Activated naive CD4-positive, alpha-beta T cell (primary cell): ENCODE measurements at places on chromosomes 3 and 15.

DNA sequence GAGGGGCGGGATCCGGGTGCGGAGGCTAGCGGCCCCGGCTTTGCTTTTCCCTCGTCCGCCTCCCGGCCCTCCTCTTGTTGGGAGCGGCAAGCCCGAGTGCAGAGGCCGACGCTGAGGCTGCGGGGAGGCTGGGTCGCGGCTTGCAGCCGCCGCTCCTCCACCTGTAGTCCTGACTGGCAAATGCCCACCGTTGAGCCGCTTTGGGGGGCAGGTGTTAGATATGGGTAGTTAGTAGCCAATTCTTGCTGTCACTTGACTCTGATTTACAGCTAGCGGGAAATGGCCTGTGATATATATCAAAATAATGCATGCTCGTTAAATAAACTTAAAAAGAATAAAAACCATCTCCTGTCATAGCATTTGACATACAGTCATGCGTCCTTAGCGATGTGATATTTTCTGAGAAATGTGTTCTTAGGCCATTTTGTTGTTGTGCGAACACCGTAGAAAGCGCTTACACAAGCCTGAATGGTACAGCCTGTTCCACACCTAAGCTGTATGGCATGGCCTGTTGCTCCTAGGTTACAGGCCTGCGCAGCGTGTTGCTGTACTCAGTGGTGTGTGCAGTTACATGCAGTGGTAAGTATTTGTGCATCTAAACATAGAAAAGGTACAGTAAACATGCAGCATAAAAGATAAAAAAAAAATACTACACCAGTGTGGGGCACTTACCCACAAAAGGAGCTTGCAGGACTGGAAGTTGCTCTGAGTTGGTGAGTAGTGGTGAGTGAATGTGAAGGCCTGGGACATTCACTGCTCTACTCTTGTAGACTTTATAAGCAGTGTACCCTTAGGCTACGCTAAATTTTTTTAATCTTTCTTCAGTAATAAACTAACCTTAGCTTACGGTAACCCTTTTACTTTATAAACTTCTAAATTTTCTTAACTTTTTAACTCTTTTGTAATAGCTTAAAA is 873 bp downstream of the CAPN7 start:
- no peak for DNase-seq

GRCh38 chr3:24943961-24944360 is 449.3 kb upstream of the THRB start:
- no peak for DNase-seq

- DNase-seq: no peak
Observed at GRCh38 chr3:72606005-72606800, 242.0 kb downstream of the SHQ1 start.

DNA sequence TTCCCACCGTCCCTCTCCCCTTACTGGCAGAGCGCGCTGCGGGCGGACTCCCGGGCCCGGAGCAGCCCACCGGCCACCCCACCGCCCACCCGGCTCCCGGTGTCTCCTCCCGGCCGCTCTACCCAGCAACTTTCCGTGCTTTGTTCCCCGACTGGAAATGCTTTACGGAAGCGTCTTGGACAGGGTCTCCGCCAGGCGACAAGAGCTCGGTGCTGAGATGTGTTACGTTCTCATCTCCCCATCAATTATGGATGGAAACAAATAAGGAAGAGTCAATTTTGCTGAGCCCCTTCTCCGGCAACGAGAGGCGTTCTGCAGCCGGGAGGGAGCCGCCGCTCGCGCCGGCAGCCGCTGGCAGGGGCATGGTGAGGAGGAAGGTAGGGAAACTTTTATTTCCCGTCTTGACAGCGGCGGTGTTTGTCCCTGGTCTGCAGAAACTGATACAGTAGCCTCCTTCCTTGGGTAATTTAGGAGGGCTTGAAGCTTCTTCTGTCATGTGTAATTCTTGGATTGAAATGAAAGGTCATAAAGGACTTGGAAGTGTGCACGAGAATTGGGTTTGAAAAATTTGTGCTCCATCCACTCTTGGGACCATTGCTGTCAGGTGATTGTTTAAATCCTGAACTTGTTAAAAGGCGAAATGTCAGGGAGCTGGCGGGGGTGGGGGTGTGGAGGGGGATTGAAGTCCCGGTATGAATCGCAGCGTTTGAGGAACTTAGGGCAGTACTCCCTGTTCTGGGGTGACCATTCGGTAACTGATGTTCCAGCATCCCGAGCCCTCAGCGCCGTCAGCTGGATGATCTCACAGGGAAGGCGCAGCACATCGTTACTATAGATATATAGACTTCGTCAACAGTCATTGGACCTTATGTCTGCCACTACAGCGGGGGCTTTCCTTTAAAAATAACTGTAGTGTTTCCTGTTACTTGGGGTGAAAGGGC is 1.5 kb downstream of the SEMA6D start:
- DNase-seq: no peak
